Central memory CD8-positive, alpha-beta T cell (primary cell): ENCODE measurements at places on chromosomes 7 and 10.

DNA sequence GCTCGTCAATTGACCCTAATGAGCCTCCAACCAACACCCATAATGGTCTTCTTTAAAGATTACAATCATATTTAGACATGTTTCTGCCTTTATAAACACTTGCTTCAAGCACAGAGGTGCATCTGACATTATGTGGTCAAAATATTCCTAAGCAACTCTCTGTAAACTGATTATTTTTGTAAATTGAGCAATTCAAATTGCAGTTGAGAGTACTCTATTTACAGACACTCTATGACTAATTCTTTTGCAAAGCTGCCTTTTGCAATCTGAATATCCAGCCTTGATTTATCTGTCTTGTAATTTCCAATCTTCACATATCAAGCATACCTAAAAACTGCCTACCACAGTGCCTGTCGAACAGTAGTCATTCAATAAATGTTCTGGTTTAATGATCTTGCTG, 112.0 kb downstream of the PDE1C start:
- DNase-seq, result no peak

GRCh38 chr10:14553448-14553847, 221.2 kb downstream of the FAM107B start:
- DNase-seq, result no peak

GRCh38 chr10:120047926-120048325, 155.4 kb downstream of the SEC23IP start:
- no peak for DNase-seq

GRCh38 chr7:47594406-47594805, 12.5 kb upstream of the TNS3 start:
- no peak for DNase-seq

- no peak for DNase-seq
These were observed 58.3 kb upstream of the CALD1 start for GRCh38 chr7:134721171-134721570.

- no peak for DNase-seq
These were observed 8.8 kb downstream of the ASB10 start for GRCh38 chr7:151178236-151178635.

DNA sequence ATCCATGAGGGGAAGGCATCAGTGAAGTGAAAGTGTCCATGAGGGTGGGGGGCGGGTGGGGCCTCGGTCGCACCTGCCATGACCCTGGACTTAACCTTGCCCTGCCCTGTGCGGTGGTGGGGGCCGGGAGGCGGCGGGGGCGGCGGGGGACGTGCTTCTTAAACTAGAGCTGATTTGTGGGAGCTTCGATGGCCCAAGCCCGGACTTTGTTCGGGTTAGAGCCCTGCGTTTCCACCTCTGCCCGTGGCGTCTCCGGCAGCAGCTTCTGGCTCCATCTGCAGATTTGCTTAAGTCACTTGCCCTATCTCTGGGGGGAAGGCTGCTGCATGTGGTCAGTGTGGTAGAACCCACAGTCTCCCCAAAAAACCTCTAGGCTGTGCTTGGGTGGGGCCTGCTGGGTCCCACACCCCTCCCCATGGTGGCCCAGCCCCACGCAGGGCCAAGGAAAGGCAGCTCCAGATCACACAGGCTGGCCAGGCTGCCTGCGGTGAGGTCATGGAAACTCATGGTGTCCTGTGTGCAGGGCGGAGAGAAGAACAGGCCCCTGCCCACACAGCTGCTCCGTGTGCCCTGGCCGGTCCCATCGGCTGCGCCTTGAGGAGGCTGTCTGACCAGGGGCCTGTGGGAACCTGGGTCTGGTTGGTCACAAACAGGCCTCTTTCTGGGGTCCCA, 93.2 kb downstream of the INPP5A start:
- DNase-seq, result no peak

GRCh38 chr7:140967438-140967837, 42.7 kb upstream of the BRAF start:
- DNase-seq, result no peak

- no peak for DNase-seq
These were observed 45.8 kb upstream of the SKAP2 start for GRCh38 chr7:26910221-26910620.

- no peak for DNase-seq
These were observed 111.1 kb downstream of the TNS3 start for GRCh38 chr7:47470567-47471357.

- DNase-seq, result no peak
These were observed 150.2 kb upstream of the CACNA2D1 start for GRCh38 chr7:82593780-82594179.

DNA sequence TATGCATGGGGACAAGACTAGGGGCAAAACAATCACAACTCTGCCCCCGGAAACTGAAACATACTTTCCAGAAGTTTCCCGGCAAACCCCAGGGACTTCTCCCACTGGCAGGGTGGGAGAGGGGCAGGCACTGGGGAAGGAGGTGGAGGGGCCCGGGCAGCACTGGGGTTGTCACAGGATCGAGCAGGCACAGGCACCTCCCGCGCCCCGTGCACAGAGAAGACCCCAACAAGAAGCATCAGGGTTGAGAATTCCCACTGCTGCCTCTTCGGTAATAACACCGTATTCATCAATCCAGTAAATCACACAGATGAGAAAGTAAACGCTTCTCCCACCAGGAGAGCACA, 490.5 kb downstream of the PTPRN2 start:
- DNase-seq, result no peak

GRCh38 chr7:102875700-102876295, 37.0 kb upstream of the LRRC17 start:
- no peak for DNase-seq

DNA sequence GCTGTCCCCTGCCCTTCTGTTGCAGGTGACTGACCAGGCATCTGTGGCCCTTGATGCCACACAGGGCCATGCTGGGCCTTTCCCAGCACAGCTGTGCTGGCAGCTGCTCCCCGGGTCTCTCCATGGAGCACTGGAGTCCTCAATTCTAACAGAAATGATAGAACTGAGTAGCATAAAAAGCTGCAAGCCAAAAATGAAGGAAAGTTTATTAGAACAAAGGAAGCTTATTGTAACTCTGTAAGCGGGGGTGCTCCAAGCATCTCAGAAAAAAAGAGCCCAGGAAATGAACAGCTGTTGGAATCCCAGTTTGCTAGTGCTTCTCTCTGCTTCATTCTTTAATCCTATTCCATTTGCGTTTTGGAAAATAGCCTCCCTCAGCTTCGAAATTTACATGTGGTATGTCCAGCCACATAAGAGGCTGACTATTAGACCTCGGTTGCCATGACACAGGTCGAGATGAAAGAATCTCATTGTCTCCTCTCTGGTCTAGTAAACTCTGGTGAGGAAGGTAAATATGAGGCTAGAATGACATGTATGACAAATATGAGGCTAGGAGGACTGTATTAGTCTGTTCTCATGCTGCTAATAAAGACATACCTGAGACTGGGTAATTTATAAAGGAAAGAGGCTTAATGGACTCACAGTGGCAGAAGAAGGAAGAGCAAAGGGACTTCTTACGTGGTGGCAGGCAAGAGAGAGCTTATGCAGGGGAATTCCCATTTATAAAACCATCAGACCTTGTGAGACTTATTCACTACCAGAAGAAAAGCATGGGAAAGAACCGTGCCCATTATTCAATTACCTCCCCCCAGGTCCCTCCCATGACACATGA, 23.7 kb downstream of the EPDR1 start:
- no peak for DNase-seq

DNA sequence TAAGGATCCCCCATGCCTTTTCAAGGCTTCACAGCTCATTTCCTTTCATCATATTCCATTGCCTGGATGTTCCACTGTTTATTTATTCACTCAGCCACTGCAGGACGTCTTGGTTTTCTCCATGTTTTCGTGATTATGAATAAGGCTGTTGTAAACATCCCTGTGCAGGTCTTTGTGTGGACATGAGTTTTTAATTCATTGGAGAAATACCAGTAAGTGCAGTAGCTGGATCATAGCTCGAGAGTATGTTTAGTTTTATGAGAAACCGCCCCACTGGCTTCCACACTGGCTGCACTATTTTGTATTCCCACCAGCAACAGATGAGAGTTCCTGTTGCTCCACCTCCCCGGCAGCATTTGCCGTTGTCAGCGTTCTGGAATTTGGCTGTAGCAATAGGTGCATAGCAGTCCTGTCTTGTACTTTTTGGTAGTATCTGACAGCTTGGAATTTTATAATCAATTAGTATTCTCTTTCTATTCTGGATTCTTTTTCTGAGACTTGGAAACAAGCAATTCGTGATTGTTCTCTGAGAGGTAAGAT, 269.9 kb upstream of the PITRM1 start:
- DNase-seq, result no peak

DNA sequence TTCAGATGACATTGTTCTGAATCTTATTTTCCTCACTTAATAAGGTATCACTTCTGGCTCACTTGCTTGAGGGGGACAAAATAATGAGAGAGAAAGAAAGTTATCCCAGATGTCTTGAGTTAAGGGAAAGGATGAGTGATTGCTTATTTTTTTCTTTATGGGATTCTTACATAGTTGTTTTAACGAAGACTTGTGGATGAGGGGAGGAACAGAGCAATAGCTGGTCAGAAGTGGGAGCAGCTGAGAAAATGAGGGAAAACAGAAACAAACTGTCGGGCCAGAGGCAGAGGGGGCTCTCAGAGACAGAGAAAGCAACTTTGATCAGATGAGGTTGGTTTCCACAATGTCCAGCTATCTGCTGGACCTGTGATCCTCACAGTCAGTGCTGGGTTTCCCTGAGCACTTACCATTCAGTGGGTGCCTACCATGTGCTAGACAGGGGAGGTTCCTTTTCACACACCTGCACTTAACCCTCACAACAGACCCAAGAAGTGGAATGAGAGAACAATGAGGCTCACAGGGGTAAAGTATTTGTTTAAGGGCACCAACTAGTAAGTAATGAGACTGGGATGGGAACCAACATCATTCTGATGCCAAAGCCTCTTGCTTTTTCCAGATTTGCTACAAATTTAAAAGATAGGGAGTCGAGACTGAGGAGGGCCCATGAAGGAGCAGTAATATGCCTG, 64.2 kb downstream of the BICC1 start:
- no peak for DNase-seq
